SHP77 treated with DMSO at 0.1 percent for 48 hours (cell line): ENCODE measurements at places on chromosomes 7 and 10.
A peak's percentile ranks its signal among the peaks of the same experiment; 100 is the strongest.

GRCh38 chr7:6273380-6273837 lies 985 bp upstream of the CYTH3 start:
- peak; percentile 88 for DNase-seq

- peak; percentile 54 for DNase-seq
Measured at GRCh38 chr7:35801392-35802101, 690 bp downstream of the SEPTIN7 start.

DNA sequence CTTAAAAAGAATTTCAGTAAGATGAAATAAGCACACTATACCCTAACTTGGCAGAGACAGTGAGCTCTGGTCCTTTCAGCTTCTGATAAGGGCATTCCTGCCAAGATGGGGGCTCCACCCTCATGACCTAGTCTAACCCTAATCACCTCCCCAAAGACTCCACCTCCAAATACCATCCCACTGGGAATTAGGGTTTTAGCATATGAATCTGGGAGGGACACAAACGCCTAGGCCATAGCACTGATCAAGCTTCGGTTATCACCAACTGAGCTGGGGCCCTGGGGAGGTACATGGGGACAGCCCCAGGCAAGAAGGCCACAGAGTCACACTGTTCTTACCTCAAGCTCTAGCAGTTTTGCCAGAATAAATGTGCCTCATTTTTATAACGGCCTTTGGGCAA lies 31.4 kb downstream of the PALS2 start:
- DNase-seq: no peak

DNA sequence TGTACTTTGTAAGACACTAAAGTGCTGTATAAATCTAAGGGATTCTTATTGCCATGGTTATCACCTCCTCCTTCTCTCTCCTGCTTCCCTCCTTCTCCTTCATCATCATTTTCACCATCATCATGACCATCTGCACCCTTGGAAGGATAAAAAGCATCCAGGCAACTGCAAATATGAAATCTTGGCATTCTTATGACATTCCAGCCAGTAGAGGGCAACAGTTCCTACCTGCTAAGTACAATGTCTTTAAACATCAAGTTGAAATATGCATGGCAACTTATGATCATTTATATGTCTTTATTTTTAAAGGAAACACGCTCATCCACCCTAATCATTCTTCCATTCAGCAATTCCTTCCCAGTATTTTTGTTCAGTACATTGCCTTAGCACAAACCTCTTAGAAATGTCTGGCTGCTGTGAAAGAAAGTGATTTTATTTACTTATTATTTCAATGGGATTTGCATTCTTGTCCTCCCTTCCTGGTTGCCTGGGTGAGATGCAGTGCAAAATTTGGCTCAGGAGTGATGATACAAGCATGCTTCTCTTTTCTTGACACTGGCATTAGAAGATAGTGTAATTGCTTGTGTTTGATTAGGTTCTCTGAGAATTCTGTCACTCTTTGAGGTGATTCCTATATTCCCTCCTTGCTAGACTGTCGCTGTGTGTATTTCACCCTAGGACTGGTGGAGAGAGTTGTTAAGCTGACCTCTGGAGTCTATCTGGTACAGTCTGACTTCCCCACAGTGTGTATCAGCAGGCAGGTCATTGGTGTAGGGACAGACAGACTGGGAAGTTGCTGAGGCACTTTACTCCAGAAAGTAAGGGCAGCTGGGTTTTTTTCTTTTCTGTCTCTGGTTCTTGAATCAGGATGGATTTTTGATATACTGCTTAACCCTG lies 188.5 kb upstream of the BMPER start:
- DNase-seq: no peak

DNA sequence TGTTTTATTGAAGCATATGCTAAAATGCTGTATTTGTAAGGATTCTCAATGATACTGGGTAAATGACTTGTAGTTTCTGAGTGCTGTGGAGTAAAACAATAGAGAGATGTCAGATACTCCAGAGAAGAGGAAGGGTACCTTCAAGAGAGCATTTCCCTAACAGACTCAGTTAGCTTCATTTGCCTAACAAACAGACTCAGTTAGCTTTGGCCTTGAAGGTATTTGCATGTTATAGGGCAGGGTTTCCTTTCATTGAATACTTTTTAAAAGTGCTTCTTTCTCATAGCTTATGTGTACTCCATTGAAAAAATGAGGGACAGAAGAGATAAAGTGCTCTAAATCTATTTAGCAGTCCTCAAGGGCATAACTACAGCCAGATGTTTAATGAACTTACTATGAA lies 101.8 kb downstream of the CHN2 start:
- no peak for DNase-seq

DNA sequence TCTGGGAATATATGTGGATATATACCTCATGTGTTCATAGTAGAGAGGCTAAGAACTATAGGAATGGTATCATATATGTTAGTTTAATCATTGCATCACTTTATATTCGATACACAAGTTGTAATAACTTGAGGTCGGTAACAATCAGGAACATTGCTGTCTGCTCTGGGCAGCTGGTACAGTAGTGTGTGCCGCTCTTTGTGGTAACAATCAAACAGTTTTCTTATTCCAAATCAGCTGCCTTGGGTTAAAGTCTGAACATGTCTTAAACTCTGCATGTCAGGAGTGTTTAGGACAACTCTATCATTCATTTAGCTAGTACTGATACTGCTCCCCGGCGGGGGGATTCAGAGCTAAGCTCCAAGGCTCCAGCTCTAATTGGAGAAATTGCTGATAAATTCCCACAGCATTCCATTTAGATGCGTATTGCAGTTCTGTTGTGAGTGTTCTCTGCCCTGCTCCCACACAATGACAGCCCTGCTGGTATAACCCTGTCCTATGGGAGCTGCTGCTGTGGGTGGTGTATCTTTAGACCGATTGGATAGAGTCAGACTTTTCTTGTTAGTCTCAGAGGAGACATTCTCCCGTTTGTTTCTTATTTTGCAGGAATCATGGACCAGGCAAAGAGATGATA lies 707.5 kb upstream of the FZD8 start:
- no peak for DNase-seq

DNA sequence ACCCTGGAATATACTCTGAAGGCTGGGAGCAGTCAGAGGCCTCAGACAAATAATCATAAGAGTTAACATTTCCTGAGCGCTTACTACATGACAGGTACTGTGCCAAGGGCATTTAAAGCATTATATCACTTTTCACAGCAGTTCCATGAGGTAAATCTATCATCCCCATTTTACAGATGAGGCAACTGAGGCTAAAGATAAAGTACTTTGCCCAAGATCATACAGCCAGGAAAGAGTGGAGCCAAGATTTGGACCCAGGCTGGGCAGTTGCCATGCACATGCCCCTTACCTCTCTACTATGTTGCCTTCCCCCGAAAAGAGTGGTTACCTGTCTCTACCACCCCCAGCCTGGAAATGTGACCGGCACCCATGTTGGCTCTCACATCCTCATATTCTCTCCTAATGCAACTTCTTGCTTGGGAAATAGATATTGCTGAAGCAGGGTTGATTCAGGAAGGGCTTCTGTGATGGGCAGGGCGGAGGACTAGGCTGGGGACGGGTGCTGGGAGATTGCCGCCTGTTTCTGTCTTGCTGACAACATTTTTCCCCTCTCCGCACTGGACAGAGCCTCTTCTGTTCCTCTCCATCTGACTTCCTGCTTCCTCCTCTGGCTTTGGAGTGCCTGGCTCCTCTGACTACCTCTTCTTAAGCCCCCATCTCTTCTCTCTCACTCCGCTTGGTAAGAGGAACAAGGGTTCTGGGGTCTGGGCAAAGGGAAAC lies 13.8 kb downstream of the SMO start:
- DNase-seq: no peak

DNA sequence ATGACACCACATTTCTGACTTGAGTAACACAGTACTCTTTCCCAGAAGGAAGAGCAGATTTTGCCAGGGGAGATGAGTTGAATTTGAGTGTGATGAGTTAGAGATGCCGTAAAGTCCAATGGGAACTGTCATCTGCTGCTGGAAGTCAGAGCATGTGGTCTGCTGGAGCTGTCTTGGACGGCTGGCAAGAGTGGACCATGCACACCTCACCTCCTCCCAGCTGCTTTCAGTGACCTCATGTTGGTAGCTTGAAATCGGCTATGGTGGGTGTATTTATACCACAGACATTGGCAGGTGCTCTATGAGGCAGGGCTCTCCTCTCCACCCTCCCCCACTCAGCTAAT lies 82.3 kb downstream of the COL13A1 start:
- DNase-seq: no peak
